HL-60 (cell line): ENCODE measurements at places on chromosomes 5 and 9.

DNA sequence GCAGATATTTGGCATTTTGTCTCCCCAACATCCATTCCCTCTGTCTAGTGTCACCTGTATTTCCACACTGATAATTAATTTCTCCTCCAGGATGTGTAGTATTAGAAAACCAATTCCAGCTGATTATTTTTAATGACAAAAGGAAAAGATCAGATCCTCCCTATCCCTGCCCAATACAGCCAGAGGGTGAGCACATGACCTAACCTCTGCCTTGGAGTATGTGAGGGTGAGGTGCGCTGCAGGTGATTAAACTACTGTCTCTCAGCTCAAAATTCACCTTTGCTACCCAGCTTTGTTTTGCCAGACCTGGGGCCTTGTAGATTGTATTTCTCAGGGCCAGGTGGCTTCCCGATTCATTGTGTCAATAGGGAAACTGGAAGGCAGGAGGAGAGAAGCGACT lies 402.1 kb downstream of the PRELID2 start:
- DNase-seq = no peak

DNA sequence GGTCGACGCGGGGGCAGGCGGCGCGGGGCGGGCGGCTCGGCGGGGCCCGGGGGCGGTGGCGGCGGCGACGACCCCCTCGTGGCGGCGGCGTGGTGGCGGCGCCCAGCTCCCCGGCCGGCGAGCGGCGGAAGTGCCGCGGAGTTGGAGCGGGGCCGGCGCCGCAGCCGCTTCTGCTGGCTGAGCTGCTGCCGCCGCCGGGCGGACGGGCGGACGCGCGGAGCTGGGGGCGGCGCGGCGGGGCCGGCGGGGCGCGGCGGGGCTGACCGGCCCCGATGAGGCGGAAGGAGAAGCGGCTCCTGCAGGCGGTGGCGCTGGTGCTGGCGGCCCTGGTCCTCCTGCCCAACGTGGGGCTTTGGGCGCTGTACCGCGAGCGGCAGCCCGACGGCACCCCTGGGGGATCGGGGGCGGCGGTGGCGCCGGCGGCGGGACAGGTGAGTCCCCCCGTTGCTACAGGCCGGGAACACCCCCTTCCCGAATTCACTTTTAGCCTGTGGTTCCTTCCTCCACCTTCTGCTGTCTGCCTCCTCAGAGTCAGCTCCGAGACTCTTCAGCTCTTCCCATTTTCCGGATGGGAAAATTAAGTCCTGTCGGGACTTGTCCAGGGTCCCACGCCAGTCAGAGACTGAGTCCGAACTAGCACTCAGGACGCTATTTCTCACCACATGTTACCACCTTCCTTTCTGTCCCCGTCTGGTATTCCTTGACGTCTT lies at the start of gene GALNT10:
GALNT10 (plus strand) TSS at position 139 of the 710 bp plus-strand sequence; CDS start at position 273, 134 bp downstream.
- DNase-seq = peak; percentile 48

GRCh38 chr9:16266648-16267276 lies 603.7 kb downstream of the BNC2 start:
- DNase-seq = no peak

DNA sequence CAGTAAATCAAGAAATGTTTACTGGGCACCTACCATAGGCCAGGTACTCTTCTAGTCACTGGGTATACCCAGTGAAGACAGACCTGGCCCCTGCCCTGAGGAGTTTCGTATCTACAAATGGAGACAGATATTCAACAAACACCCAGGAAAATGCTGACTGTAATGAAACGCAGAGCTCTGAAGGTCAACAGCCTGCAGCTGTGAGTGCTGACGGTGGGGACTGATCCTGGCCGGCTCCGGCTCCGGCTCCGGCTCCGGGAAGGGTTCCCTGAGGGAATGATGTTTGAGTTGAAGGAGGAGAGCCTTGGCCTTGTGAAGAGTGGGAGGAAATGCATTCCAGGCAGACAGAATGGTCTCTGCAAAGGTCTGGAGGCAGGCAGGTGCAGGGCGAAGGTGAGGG lies 23.1 kb downstream of the FGFR4 start:
- DNase-seq = no peak
